CD4-positive, alpha-beta T cell (primary cell): ENCODE measurements at places on chromosomes 13 and 19.

- no peaks in the 10 kb centered on the region for H3K36me3 ChIP-seq
- H3K27ac ChIP-seq = no peak overlapping the region
These were observed 188.6 kb downstream of the TEX29 start for GRCh38 chr13:111508902-111509509.

GRCh38 chr19:2796659-2797266 lies 11.5 kb downstream of the THOP1 start:
- H3K4me3 ChIP-seq = no peak overlapping the region
- H3K36me3 ChIP-seq = peaks cover 32% of the 10 kb centered on the region
- H3K27me3 ChIP-seq = no peaks in the 10 kb centered on the region

- DNase-seq = no peak
- H3K4me3 ChIP-seq = no peak overlapping the region
- peaks cover 3% of the 10 kb centered on the region for H3K4me1 ChIP-seq
- no peak overlapping the region for H3K27ac ChIP-seq
- H3K36me3 ChIP-seq = no peaks in the 10 kb centered on the region
These were observed 17.7 kb downstream of the LRRC4B start for GRCh38 chr19:50550594-50550966.

GRCh38 chr13:67296511-67296910 lies 66.4 kb upstream of the PCDH9 start:
- no peaks in the 10 kb centered on the region for H3K4me1 ChIP-seq
- DNase-seq = no peak
- H3K4me3 ChIP-seq = no peak overlapping the region
- H3K27me3 ChIP-seq = no peaks in the 10 kb centered on the region

GRCh38 chr13:97743938-97744337 lies 209.5 kb upstream of the IPO5 start:
- H3K4me1 ChIP-seq = no peaks in the 10 kb centered on the region
- no peak overlapping the region for H3K27ac ChIP-seq
- no peaks in the 10 kb centered on the region for H3K36me3 ChIP-seq
- no peaks in the 10 kb centered on the region for H3K27me3 ChIP-seq
- no peak for DNase-seq

DNA sequence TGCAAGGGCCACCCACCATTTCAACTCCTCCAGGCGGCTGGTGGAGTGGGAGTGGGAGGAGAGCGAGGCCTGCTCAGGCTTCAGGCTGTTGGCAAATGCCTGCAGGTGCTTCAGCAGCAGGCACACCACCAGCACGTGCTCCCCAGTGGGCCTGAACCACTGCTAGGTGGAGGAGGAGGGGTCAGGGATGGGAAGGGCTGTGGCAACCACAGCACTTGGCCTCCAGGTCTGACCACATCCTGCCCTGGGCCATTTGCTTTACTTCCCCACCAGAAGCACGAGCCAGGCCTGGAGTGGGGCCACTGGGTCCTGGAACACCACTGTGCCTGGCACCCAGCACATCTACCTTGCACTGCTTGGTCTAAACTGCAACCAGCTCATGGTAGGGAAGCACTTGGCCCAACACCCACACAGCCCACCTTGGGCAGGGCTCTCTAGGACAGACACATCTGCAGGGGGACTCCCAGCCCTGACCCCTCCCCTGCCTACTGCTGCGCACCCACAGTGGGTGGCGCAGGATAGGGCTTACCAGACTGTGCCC lies 26.2 kb downstream of the TUBA3C start:
- no peak for DNase-seq
- no peaks in the 10 kb centered on the region for H3K36me3 ChIP-seq
- H3K4me1 ChIP-seq = no peaks in the 10 kb centered on the region

DNA sequence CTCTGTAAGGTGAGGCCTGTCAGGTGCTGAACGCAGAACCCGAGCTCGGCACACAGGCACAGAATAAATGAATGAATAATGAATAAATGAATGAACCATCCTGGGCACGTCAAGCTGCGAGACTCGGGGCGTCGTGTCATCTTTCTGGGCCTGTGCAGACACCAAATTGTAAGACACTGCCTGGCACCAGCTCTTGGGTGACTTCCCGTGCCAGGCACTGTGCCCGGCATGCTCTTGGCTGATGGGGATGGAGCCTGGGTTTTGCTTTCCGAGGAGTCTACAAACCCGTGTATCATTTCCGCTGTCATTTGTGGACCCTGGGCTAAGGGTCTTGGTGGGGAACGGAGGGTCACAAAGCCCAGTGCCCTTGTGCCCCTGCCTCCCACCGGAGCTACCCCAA lies 43.9 kb downstream of the CELF5 start:
- peaks cover 26% of the 10 kb centered on the region for H3K27me3 ChIP-seq
- H3K4me3 ChIP-seq = no peak overlapping the region
- no peak for DNase-seq
- H3K36me3 ChIP-seq = no peaks in the 10 kb centered on the region
- no peak overlapping the region for H3K27ac ChIP-seq
- no peaks in the 10 kb centered on the region for H3K4me1 ChIP-seq

DNA sequence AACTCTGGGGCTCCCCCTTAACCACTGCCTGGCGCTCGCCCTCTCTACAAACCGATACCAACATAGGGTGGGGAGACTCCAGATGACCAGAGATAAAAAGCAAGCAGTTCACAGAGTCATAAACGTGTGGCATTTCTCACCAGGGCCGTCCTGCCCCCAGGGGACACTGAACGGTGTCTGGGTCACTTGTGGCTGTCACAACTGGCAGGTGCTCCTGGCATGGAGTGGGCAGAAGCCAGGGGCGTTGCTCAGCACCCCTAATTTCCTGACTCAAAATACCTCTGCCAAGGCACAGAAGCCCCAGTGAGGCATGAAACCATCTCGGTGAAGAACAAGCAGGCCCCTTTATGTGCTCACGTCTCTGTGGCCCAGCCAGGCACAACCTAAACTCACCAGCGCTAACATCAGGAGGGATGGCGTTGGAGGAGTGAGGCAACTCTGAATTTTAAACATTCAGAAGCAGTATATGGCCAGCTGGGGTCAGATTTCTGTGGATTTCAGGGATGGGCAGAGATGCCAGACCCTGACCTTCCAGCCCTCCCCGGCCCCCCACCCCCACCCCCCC lies 1.8 kb downstream of the PIP5K1C start:
- DNase-seq = no peak
- H3K27me3 ChIP-seq = no peaks in the 10 kb centered on the region
- H3K36me3 ChIP-seq = no peaks in the 10 kb centered on the region

DNA sequence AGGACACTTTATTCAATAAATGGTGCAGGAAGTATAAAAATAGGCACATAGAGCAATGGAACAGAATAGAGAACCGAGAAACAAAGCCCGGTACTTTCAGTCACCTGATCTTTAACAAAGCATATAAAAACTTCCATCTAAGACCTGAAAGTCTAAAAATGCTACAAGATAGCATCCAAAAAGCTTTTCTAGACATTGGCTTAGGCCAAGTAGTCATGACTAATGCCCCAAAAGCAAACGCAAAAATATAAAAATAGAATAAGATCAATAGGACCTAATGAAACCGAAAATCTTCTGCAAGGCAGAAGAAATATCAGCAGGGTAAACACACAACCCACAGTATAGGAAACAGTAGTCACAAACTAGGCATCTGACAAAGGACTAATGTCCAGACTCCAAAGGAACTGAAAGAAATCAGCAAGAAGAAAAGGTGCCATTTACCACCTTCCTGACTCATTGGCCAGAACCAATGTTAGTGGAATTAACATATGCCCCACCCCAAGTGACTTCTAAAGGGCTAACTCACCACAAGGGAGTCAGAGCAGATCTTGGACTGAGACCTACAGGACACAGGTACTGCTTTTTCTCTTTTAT lies 40.8 kb upstream of the CEACAM21 start:
- DNase-seq = no peak
- peaks cover 40% of the 10 kb centered on the region for H3K4me1 ChIP-seq
- no peaks in the 10 kb centered on the region for H3K36me3 ChIP-seq
- H3K27me3 ChIP-seq = no peaks in the 10 kb centered on the region

GRCh38 chr19:45630463-45630862 lies 8.7 kb downstream of the EML2 start:
- peaks cover 38% of the 10 kb centered on the region for H3K36me3 ChIP-seq
- no peaks in the 10 kb centered on the region for H3K27me3 ChIP-seq
- H3K4me3 ChIP-seq = no peak overlapping the region
- H3K27ac ChIP-seq = no peak overlapping the region

GRCh38 chr19:46887240-46887782 lies 26.5 kb downstream of the ARHGAP35 start:
- no peak for DNase-seq
- no peaks in the 10 kb centered on the region for H3K36me3 ChIP-seq
- H3K4me1 ChIP-seq = no peaks in the 10 kb centered on the region

- H3K4me3 ChIP-seq = no peak overlapping the region
- no peaks in the 10 kb centered on the region for H3K36me3 ChIP-seq
These were observed 4.3 kb downstream of the TEX29 start for GRCh38 chr13:111324736-111325135.

DNA sequence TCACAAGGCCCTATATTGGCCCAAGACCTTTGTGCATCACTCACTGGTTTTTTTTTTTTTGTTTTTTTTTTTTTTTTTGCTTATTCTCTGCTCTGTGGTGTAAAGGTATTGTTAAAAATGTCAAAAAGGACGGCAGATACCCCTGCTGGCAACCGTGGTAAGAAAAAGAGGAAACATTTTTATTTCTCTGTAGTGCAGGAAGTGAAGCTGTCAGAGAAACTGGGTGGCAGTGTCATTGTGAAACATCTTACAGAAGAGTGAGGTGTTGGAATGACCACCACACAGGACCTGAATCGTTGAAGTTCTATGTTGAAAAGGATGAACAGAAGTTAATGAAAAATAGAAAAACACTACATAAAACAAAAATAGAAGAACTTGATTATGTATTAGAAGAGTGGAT lies 346.4 kb downstream of the FGF9 start:
- no peaks in the 10 kb centered on the region for H3K4me1 ChIP-seq
- H3K36me3 ChIP-seq = no peaks in the 10 kb centered on the region
- H3K27me3 ChIP-seq = no peaks in the 10 kb centered on the region

- H3K27ac ChIP-seq = no peak overlapping the region
- no peak for DNase-seq
- H3K4me1 ChIP-seq = peaks cover 6% of the 10 kb centered on the region
- H3K27me3 ChIP-seq = peaks cover 29% of the 10 kb centered on the region
These were observed 1.7 kb upstream of the BCAM start for GRCh38 chr19:44807162-44807561.

DNA sequence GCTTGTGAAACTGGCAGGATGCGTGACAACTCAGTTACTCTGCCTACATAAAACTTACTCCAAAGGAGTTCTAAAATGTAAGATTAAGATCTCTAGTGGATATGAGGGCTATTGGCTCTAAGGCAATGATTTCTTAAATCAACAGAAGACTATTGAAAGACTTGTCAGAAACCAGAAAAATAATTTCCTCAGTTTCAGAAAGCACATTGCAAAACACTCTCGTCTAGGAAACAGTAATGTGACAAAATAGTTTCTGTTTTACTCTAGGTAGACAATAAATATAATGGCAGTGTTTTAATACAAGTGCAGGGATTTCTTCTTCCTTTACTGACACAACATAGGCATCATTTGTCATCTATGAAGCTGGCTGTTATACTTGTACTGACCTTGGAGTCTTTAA lies 230.1 kb downstream of the KCTD12 start:
- no peak overlapping the region for H3K4me3 ChIP-seq
- H3K27ac ChIP-seq = no peak overlapping the region
- DNase-seq = no peak

DNA sequence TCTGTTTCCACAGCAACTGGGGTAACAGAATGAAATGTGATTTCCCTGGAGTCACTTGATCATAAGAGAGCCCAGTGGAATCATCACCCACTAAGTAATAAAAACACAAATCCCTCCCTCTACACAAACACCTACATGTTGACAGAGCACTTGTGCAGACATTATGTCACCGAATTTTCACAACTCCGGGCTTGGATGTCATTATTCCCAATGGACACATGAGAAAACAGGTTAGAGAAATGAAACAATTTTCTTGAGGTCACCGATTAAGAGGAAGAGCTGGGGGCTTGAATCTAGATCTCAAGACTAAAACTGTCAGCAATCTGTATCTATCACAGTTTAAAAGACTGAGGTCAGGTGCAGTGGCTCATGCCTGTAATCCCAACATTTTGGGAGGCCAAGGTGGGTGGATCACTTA lies 3.1 kb downstream of the XRCC1 start:
- no peaks in the 10 kb centered on the region for H3K27me3 ChIP-seq
- H3K4me3 ChIP-seq = no peak overlapping the region
- no peak overlapping the region for H3K27ac ChIP-seq
- H3K4me1 ChIP-seq = peaks cover 28% of the 10 kb centered on the region
